ENCODE measurements at places on chromosomes 12 and 14. TPM values are rescaled to one million over a fixed set of nuclear protein-coding genes. Genes with fewer than 3 reads are reported as not detected.

Gene FAM222A
- 2.7 TPM for polyA plus RNA-seq

Gene KRT71
- polyA plus RNA-seq: not detected

Gene TAS2R31
- 2.7 TPM for polyA plus RNA-seq

Gene KLRD1
- polyA plus RNA-seq: 1.0 TPM
